ENCODE measurements at places on chromosomes 6 and 20. TPM values are rescaled to one million over a fixed set of nuclear protein-coding genes. Genes with fewer than 3 reads are reported as not detected.

DNA sequence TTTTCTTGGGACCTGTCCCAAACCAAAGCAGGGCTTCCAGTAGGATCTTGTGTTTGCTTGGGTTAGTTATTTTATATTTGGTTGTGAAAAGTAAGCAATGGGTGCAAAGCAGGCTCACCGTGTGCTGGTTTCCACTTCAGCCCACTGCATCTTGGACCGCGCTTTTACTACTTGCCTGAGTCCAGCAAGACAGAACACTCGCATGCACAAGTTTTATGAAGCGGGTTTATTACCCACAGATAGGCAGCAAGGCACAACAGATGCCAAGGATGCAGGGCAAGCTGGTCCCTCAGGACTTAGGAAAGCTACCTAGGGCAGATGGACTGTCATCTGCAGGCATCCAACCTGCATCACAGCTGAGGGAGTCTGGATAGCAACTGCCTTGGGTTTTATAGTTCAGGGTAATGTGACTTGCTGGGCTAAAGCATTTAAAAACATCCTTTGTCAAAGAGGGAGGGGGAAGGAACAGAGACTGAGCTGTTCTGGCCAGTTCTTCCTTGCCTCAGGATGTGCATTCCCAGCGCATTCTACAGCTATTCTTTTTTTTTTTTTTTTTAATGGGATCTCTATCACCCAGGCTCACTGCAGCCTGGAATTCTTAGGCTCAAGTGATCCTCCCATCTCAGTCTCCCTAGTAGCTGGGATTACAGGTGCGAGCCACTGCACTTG, 18.5 kb downstream of the CITED2 start:
- H3K27ac ChIP-seq, result no peak overlapping the region
- H3K27me3 ChIP-seq, result no peaks in the 10 kb centered on the region
- DNase-seq, result no peak
- no peak overlapping the region for H3K4me3 ChIP-seq
- no peaks in the 10 kb centered on the region for H3K4me1 ChIP-seq

DNA sequence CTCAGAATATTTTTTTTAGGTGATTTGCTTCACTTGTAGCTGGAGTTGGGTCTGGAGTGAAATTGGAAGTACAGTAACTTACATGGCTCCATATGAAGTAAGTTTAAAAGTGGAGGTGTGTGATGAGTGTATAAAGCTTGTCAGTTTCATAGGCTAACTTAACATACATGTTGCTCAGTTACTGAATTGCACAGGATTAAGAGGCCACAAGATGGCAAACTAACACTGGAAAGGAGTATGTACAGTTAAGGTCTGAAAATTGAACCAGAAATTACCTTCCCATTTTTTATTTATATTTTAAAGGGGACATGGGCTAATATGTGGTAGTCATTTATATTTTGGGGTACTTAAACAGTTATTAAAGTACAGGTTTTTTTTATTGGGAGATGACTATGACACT, 45.3 kb upstream of the SMIM8 start:
- DNase-seq, result no peak
- H3K4me3 ChIP-seq, result no peak overlapping the region
- no peaks in the 10 kb centered on the region for H3K36me3 ChIP-seq
- H3K4me1 ChIP-seq, result no peaks in the 10 kb centered on the region

DNA sequence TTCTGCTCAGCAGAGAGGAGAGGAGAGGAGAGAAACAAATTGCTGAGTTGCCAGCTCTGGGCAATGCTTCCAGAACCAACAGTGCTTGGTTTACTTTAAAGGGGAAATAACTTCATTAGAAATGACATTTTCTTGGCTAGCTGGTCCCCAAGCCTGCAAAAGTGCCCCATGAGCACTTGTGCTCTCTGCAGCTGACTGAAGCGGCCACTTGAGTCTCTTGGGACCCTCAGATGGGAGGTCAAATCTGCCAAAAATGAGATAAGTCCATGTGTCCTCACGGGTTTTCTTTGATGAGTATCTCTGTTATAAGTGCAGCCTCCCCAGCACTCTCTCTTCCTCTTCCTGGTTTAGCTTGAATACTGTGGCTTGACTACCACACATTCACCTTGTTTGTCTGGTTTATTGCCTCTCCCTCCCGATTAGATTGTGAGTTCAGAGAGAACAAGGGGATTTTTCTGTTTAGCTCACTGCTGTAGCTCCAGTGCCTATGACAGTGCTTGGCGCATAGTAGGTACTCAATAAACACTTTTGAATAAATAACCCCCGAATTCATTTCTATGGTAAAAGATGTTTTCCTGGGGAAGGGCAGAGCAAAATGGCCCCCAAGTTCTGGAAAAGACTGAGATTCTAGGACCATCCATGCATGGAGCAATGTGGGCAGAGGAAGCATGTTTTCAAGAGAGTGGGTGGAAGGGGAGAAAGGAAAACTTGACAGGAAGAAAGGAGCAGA, 7.0 kb upstream of the RIN2 start:
- no peak overlapping the region for H3K27ac ChIP-seq
- H3K4me3 ChIP-seq, result no peak overlapping the region
- H3K27me3 ChIP-seq, result peaks cover 10% of the 10 kb centered on the region
- no peaks in the 10 kb centered on the region for H3K36me3 ChIP-seq

GRCh38 chr6:104381907-104382306, 477.8 kb downstream of the HACE1 start:
- no peaks in the 10 kb centered on the region for H3K4me1 ChIP-seq
- peak; percentile 45 for DNase-seq
- no peak overlapping the region for H3K27ac ChIP-seq

DNA sequence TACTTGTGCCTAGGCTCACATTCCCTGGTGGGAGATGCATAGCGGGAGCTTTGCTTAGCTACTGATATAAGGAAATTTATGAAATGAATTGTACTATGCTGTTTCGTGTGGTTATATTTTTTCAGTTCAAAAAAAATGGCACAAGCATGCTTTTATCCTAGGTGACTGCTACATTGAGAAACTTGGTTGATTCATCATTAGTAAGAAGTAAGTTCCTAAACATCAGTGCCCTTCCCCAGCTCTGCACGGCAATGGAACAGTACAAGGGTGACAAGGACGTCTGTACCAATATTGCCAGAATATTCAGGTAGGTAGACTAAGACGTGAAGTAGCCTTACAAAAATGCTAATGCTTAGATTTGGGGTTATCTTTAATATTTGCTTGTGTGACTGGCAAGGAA, 79.7 kb downstream of the ARMC2 start:
- no peaks in the 10 kb centered on the region for H3K27me3 ChIP-seq
- H3K4me1 ChIP-seq, result peaks cover 26% of the 10 kb centered on the region
- no peak overlapping the region for H3K4me3 ChIP-seq
- no peaks in the 10 kb centered on the region for H3K36me3 ChIP-seq
- no peak overlapping the region for H3K27ac ChIP-seq

DNA sequence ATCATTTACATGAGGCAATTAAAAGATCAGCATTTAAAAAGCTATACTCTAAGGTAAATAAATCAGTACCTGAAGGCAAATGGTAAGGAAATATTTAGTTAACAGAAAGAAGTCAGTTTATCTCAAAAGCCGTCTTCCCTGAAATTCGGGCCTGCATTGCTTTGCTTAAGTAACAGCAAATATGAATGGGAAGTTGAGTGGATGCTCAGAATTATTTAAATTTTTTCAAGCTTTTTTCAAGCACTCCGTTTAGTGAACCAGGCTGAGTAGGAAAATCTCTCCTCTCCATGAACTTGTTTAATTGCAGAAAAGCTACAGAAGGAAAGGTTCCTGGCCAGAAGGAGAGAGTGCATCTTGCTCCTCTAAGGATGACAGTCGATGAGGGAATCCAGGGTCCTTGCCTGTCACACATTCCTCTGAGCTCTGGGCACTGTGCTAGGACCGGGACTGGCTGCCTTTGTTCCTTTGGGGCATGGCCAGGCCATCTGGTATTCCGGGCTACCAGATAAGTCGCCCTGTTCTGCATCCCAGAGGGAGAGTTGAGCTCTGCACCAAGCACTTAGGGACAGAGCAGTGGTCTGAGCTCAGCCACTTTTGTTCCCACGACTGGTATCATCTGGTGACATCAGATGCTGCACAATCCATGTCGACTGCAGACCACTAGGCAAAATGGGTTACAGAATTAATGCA, 77.6 kb downstream of the RIN2 start:
- DNase-seq, result peak; percentile 51
- H3K27ac ChIP-seq, result no peak overlapping the region
- H3K27me3 ChIP-seq, result no peaks in the 10 kb centered on the region
- no peaks in the 10 kb centered on the region for H3K4me1 ChIP-seq
- H3K36me3 ChIP-seq, result no peaks in the 10 kb centered on the region
- H3K4me3 ChIP-seq, result no peak overlapping the region

DNA sequence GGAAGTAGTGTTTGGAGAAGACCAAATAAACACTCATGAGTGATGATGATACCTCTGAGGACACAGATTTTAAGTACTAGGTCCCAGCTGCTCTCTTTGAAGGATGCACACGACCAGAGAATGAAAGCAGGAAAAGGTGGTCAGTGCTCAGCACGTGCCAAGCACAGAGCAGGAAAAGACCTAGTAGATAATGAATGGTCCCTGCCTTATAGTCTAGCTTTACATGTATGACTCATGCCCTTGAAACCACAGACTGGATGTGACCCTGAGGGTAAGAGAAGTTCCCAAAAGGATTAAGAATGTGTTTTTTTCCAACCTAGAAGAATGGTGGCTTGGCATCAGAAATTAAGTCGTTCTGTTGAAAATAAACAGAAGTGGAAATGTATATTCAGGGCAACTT, 2.8 kb upstream of the MC3R start:
- DNase-seq, result no peak
- H3K4me1 ChIP-seq, result no peaks in the 10 kb centered on the region
- H3K27ac ChIP-seq, result no peak overlapping the region
- 0 out of 2 replicates have a peak, but pooled peaks cover 3% of the 10 kb centered on the region for H3K36me3 ChIP-seq
- H3K27me3 ChIP-seq, result no peaks in the 10 kb centered on the region

DNA sequence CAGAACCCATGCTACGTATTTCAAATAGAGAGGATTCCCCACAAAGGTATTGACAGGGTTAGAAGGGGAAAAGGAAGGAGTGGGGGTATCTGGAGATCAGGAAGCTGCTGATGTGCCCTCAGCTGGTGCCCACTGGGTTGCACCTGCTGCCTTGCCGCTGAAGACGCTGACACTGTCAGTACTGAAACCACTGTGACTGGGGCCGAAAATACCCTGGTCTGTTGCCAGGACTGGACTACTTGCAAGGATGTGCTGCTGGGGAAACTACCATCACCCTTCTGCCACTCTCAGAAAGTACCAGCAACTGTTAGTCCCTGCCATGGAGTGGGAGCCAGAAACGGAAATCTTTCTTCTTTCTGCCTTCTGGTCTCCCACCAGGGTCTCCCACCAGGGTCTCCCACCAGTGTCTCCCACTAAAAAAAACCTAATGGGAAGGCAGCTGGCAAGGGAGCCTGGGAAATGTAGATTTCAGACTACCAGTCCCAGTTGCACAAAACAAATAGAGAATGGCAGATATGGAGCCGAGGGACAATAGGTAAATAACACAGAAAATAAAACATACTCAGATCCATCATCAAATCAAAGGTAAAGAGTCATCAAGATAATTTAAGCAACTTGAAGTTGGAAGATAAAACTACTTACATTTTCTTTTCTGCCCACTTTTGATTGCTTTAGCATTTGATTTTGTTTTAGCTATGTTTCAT, 204.8 kb downstream of the TPBG start:
- no peaks in the 10 kb centered on the region for H3K27me3 ChIP-seq
- no peaks in the 10 kb centered on the region for H3K36me3 ChIP-seq
- no peak for DNase-seq

- H3K27me3 ChIP-seq, result no peaks in the 10 kb centered on the region
- peak overlapping the region; percentile 17 for H3K4me3 ChIP-seq
- peak; percentile 50 for DNase-seq
- H3K4me1 ChIP-seq, result peaks cover 73% of the 10 kb centered on the region
These were observed 203.3 kb downstream of the BCAS1 start for GRCh38 chr20:53866794-53867740.

GRCh38 chr20:50663095-50663821, 28.1 kb downstream of the RIPOR3 start:
- DNase-seq, result peak; percentile 79
- H3K4me3 ChIP-seq, result no peak overlapping the region
- no peak overlapping the region for H3K27ac ChIP-seq
- H3K27me3 ChIP-seq, result no peaks in the 10 kb centered on the region
- no peaks in the 10 kb centered on the region for H3K36me3 ChIP-seq
- 0 out of 2 replicates have a peak, but pooled peaks cover 5% of the 10 kb centered on the region for H3K4me1 ChIP-seq

GRCh38 chr6:16776394-16777017, 15.2 kb upstream of the ATXN1 start:
- no peaks in the 10 kb centered on the region for H3K4me1 ChIP-seq
- H3K4me3 ChIP-seq, result no peak overlapping the region
- no peaks in the 10 kb centered on the region for H3K36me3 ChIP-seq
- peak; percentile 36 for DNase-seq
- H3K27ac ChIP-seq, result no peak overlapping the region
- H3K27me3 ChIP-seq, result no peaks in the 10 kb centered on the region

- peak overlapping the region; percentile 68 for H3K4me3 ChIP-seq
- H3K36me3 ChIP-seq, result no peaks in the 10 kb centered on the region
- H3K27me3 ChIP-seq, result no peaks in the 10 kb centered on the region
- H3K27ac ChIP-seq, result no peak overlapping the region
- peak; percentile 47 for DNase-seq
These were observed 7.8 kb downstream of the SYNGAP1 start for GRCh38 chr6:33427585-33428223.

- H3K27ac ChIP-seq, result no peak overlapping the region
- H3K4me3 ChIP-seq, result no peak overlapping the region
These were observed 55.5 kb downstream of the TPBG start for GRCh38 chr6:82419132-82419581.

GRCh38 chr20:42678895-42679294, 510.8 kb downstream of the PTPRT start:
- peaks cover 17% of the 10 kb centered on the region for H3K36me3 ChIP-seq
- no peaks in the 10 kb centered on the region for H3K27me3 ChIP-seq
- no peaks in the 10 kb centered on the region for H3K4me1 ChIP-seq
- no peak overlapping the region for H3K4me3 ChIP-seq

The PSORS1C2 gene
- not detected for total RNA-seq

The SNAP25 gene
- total RNA-seq, result 0.78 TPM

The ABT1 gene
- total RNA-seq, result 25.7 TPM

The CGA gene
- not detected for total RNA-seq

The FGD2 gene
- total RNA-seq, result 0.14 TPM

The AP5S1 gene
- total RNA-seq, result 1.2 TPM

The ATXN1 gene
- 9.1 TPM for total RNA-seq

The IBTK gene
- total RNA-seq, result 25.9 TPM

The SYTL3 gene
- 0.07 TPM for total RNA-seq

The CST2 gene
- not detected for total RNA-seq
